ENCODE measurements at places on chromosomes 1 and 21. TPM values are rescaled to one million over a fixed set of nuclear protein-coding genes. Genes with fewer than 3 reads are reported as not detected.

Gene MYCL
- total RNA-seq, result 11.5 TPM

Gene TRNP1
- total RNA-seq, result 20.7 TPM

Gene ADORA1
- 1.9 TPM for total RNA-seq

Gene JAM2
- total RNA-seq, result 55.3 TPM

Gene APOBEC4
- not detected for total RNA-seq

Gene GNG4
- 9.9 TPM for total RNA-seq

Gene TRPM2
- 3.0 TPM for total RNA-seq

Gene AMY1C
- total RNA-seq, result not detected

Gene LRRC7
- 29.1 TPM for total RNA-seq

Gene ESPN
- total RNA-seq, result 27.5 TPM

Gene REN
- not detected for total RNA-seq

Gene SYT2
- total RNA-seq, result 3.6 TPM

Gene PTPN22
- total RNA-seq, result 3.0 TPM

Gene SEMA4A
- 12.1 TPM for total RNA-seq

Gene PGLYRP4
- total RNA-seq, result 0.27 TPM

Gene FAM72B
- total RNA-seq, result 3.7 TPM

Gene FCRL6
- total RNA-seq, result 0.16 TPM

Gene SERBP1
- total RNA-seq, result 293 TPM

Gene PROK1
- total RNA-seq, result not detected

Gene C1orf52
- 25.8 TPM for total RNA-seq

Gene TMEM183A
- 76.5 TPM for total RNA-seq

Gene NR5A2
- total RNA-seq, result 1.9 TPM

Gene HCRTR1
- not detected for total RNA-seq

Gene S100A9
- 197 TPM for total RNA-seq

Gene LCE1B
- total RNA-seq, result not detected

Gene TACSTD2
- total RNA-seq, result 22.6 TPM

Gene TTLL7
- total RNA-seq, result 91.1 TPM

Gene LCE1C
- total RNA-seq, result not detected

Gene CLEC20A
- total RNA-seq, result not detected

Gene PTPRU
- 77.4 TPM for total RNA-seq

All from camera-type eye (tissue), 1 donor.